ENCODE measurements at places on chromosomes 7 and 10.

DNA sequence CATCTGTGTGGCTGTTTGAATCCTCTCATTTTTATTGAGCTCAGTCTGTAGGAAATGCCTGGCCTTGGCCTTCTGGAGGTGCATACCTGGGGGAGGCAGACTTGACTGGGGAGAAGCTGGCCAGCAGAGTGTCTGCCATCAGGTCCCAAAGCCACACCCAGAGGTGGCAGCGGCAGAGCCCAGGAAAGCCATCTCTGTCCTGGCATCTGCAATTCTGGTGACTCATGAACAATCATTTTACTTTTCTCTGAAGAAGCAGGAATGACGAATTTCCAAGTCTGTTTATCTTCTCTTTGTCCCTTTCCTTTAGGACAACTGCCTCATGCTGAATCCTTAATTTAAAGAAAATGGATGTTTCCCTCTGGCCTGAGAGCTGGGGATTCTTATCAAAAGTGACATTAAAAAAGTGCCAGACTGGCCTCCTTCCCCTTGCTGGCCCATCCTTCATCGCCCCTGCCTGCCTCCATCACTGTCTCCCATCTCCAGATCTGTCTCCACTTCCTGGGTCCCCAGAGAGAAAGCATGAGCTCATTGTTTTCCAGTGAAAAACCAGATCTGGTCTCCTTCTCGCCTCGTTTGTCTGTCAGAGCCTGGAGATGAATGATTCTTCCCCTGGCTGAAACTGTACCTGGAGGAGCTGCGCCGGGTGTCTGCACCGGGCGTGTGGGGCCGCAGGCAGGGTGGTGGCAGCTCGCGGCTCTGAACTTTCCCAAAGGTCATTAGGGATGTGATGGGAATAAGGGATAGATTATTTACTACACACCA, 124.5 kb downstream of the TMEM178B start:
- DNase-seq: no peak

DNA sequence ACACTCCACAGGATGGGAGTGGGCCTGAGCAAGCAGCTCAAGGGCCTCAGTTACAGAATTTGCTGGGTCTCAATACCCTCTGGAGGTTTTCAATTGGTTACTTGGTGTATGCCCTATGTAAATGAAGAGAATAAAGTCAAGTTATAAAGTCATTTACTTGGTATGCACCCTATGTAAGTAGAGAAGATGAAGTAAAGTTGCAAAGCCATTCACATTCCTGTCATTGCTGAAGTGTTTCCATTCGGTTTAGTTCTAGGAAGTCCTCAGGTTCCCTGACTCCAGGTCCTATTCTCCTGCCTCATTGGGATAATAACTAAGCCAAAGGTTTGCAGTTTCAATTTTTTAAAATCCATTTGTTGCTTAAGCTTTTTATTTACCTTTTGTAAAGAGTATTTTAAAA, 272.6 kb upstream of the NPSR1 start:
- DNase-seq: no peak

GRCh38 chr10:34736976-34737771, 77.9 kb downstream of the PARD3 start:
- no peak for DNase-seq

DNA sequence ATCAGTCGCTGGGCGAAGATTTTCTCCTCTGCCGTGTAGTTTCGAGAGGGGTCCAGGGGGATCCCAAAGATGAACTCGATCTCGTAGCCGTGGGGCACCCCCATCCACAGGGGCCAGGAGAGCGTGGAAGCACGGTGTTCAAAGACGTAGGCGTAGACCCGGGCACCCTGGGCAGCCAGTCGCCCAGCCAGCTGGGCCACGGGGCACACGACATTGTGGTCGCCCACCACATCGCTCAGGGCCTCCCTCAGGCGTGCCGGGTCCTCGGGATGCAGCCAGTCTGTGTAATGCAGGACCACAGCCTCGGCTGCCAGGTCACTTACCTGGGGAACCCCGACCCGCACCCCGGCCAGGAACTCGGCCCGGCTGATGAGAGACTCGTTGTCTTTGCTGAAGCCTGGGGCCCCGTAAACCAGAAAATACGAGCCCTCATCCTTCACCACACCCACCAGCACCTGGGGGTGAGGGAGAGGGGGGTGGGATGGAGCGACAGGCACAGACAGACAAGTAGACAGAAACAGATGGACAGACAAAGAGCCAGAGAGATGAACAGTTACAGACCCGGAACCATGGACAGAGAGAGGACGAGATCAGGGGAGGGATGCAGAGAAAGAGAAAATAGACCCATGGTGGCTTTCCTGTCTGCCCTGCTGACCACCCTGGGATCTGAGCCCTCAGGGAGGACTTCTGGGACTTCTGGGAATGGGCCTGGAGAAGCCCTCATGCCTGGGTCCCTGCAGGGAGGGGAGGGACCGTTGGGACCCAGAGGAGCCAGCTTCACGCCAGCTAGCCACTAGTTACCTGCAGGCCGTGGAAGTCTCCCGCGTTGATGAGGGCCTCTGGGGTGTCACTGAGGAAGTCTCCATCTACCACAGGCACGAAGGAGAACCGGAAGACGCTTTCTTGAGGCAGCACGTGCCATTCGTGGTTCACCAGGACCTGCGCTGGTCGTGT, 3.0 kb downstream of the ACHE start:
- DNase-seq: no peak

GRCh38 chr7:11726001-11726793, 105.8 kb downstream of the THSD7A start:
- DNase-seq: no peak

GRCh38 chr10:52353205-52353604, 39.1 kb downstream of the DKK1 start:
- no peak for DNase-seq

GRCh38 chr10:31939797-31940708, 11.4 kb upstream of the ARHGAP12 start:
- no peak for DNase-seq

- DNase-seq: no peak
Observed at GRCh38 chr10:18650404-18650997, 886 bp downstream of the NSUN6 start.

DNA sequence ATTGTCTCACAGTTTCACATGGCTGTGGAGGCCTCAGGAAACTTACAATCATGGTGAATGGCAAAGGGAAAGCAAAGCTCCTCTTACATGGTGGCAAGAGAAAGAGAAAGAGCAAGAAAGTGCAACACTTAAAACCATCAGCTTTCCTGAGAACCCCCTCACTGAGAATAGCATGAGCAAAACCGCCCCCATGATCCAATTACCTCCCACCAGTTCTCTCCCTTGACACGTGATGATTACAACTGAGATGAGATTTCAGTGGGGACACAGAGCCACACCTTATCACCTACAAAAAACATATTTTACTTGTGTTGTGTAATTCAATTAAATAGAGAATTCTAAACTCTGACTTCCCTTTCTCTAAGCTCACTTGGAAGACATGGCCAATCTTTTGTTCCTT, 80.2 kb downstream of the SEMA3C start:
- no peak for DNase-seq

DNA sequence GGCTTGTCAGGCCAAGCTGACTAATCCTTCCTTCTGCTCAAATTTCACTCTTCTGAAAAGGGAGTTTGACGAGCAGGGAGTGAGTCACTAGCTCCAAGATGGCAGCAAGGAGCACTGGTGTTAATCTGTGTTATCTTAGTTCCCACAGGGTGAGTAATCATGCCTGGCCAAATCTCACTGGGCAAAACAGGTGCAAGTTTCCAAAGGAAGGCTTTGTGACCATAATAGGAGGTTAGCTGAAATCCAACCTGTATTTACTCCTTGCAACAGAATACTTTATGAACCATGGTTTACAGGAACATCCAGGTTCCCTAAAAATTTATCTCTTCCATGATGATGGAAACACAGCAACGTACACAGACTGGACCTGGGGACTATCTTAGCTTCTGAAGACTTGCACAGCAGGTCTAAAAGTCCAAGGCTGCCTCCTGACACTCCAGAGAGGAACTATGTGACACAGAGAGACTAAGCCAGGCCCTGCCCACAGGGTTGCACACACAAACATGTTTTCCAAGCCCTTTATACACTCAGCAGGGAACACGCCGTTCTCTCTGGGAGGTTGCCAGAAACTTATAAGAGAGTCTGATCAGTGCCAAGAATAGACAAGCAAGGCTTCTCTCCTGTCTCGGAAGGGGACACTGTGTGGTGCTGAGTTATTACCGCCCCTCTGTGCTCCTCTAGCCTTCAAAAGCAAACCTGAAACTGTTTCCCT, 46.3 kb downstream of the PDK4 start:
- no peak for DNase-seq

DNA sequence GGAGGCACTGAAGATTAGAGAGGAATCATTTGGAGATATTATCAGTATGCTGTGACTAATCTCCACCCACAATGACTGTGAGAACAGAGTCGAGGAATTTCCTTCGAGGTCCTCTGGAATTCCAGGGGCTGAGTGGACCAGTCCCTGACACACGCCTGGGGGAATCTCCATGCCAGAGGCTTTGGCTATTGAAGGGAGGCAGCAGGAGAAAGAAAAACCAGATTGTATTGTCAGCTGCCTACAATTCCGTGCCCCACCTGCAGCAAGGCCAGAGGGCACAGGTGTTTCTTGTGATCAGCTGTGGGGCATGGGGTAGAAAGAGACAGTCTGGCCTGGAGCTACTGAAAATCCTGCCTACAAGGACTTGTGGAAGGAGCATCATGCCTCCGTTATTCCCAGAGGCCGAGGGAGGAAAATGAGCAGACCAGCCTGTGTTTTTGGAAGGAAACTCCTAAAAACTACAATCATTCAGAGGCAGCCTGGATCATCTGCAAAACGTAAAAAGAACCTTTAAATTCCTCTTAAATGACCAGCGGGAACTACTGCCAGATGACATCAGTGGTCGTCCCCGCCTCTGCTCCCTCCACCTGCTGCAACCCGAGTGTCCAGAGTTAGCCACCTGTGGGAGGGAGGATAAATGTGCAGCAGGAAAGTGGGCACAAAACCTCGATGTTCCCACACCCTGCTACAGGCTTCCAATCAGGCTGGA, 25.4 kb upstream of the ANK3 start:
- DNase-seq: no peak

DNA sequence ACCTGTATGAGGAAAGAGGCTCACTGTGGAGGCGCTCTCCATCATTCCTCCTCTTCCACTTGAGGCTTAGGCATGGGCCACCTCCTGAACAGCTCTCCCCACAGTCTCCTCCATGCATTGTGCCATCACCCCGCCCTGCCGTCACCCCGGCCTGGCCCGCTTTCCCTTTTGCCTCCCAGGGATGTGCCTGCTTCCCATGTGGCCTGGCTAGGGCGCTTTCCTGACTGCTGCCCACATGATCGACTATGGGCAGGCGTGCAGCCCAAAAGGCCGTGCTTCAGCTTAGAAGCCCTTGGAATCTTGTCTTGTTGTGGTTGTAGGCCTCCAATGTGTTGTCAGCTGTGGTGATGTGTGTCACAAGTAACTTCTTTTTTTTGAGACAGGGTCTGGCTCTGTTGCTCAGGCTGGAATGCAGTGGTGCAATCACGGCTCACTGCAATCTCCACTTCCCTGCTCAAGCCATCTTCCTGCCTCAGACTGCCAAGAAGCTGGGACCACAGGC, 1.8 kb upstream of the ACTR3C start:
- DNase-seq: no peak

GRCh38 chr10:2681891-2682290, 385.5 kb upstream of the PFKP start:
- DNase-seq: no peak

GRCh38 chr7:78734626-78735025, 718.8 kb downstream of the MAGI2 start:
- DNase-seq: no peak

DNA sequence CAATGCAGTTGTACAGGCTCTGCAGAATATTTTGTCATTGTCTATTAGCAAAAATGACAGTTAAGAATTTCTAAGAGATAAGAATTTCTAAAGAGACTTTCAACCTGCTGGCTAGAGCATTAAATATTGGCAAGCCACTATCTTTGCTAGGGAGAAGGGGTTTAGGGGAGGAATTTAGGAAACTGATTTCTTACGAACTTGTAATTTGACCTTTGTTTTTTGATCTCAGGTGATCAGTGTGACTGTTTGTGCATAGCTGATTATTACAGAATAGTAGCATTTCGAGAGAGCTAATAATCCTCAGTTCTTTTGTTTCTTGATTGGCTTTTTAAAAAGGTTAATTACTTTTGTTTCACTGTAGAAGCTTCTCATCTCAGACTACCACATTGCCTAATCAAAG, 68.1 kb downstream of the ST7 start:
- DNase-seq: no peak

DNA sequence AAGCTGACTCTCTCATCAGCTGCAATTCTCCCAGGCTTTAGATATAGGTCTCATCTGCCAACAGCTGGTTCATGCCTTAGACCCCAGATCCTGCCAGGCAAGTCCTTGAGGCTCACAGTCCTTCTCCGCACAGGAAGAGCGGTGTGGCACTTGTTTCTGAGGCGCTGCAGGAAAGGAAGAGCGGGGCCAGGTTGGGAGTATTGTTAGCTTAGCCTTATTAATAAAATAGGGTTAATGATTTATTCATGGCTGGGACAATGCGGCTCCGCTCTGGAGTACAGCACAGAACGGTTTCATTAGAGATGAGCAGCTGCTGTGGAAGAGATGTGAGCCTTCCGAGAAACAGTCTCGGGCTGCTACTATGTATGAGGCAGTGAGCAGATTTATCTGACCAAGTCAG, 78.1 kb downstream of the FZD1 start:
- DNase-seq: no peak

- no peak for DNase-seq
Observed at GRCh38 chr7:34747867-34748727, 90.1 kb downstream of the NPSR1 start.

GRCh38 chr7:112012242-112012641, 194.0 kb downstream of the DOCK4 start:
- no peak for DNase-seq

DNA sequence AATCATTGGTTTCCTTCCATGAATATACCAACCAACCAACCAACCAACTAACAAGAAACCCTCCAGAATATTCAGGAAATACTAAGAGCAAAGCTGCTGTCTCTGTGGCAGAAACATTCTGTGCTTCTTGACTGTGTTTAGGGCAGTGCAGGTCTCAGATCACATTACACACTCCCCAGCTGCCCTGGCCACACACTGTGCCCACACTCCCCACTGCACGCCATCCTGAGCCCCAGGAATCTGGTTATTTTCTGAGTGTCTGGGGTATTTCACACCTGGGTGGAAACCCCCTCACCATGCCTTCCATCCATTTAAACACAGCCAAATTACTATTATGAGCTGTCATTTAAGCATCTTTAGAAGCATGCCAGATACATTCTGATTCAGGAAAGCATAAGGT, 183.7 kb upstream of the ANK3 start:
- peak; percentile 45 for DNase-seq

GRCh38 chr10:131207584-131208532, 103.7 kb downstream of the TCERG1L start:
- DNase-seq: no peak

GRCh38 chr10:94351089-94351488, 11.7 kb downstream of the NOC3L start:
- DNase-seq: no peak

All from stimulated activated CD4-positive, alpha-beta T cell treated with anti-CD3 and anti-CD28 coated beads, Interleukin-12 subunit alpha, Interleukin-12 subunit beta, amount 100 ng/mL, for 4 hours (primary cell).